Mucosa of descending colon (tissue), 3 donors: ENCODE measurements at places on chromosomes 11 and 22.

- no peak for DNase-seq
Observed at GRCh38 chr11:61645179-61645868, 34.9 kb upstream of the DAGLA start.

DNA sequence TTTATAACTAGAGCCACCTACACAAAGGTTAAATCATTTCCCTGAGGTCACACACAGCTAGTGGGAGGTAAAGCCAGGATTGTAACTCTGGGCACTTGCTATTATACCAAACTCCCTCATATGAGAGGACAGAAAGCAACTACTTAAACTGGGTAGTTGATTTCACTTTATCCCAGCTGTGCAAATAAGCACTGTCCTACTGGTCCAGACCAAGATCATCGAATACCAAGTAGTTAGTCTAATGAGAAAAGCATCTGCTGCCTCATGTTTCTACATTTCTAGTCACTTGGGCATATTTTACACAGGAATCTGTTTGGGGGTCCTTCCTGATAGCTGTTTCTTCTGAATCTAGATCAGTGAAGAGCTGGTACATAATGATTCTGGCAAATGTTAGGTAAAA, 178.6 kb upstream of the NARS2 start:
- DNase-seq: no peak

GRCh38 chr11:18772211-18772610, 19.4 kb downstream of the PTPN5 start:
- DNase-seq: no peak

GRCh38 chr11:122668562-122669090, 13.1 kb downstream of the UBASH3B start:
- no peak for DNase-seq

DNA sequence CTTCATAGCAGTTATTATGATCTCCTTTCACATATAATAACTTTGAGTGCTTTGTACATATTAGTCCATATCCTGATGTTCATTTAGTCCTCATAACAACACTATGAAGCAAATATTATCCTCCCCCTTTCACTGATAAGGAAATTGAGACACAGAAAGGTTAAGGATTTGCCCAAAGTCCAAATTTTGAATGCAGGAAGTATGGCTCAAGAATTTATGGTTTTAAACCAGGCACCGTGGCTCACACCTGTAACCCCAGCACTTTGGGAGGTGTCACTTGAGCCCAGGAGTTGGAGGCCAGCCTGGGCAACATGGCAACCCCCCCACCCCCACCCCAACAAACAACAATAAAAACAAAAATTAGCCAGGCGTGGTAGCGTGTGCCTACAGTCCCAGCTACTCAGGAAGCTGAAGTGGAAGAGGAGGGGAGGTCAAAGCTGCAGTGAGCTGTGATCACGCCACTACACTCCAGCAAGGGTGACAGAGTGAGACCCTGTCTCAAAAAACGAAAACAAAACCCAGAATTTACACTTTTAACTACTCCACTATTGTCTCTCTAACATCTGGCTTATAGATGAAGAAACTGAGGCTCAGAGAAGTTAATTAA, 8.6 kb downstream of the CCDC34 start:
- DNase-seq: no peak

DNA sequence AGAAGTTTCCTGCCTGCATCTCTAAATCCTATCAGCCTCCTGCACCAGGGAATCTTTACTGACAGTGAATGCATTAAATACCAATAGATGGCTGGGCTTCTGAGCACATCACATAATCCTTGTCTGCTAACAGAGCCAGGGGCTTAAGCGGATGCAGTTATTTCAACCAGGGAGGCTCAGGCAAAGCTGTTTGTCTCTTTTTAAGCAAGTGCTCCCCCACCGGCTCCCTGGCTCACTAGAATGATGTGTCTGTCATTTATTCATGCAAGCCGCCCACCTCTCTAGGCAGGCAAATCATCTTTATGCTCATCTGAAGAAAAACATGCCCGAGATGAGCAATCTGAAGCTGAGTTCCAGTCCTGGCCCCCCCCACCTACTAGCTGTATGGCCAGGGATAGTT, 182.3 kb downstream of the TENM4 start:
- DNase-seq: no peak

GRCh38 chr11:73760135-73760678, 667 bp downstream of the RAB6A start:
- DNase-seq: peak; percentile 69

- DNase-seq: no peak
Observed at GRCh38 chr11:118180300-118180703, 3.9 kb upstream of the SCN2B start.

- DNase-seq: no peak
Observed at GRCh38 chr11:120532832-120533196, 21.3 kb downstream of the GRIK4 start.

DNA sequence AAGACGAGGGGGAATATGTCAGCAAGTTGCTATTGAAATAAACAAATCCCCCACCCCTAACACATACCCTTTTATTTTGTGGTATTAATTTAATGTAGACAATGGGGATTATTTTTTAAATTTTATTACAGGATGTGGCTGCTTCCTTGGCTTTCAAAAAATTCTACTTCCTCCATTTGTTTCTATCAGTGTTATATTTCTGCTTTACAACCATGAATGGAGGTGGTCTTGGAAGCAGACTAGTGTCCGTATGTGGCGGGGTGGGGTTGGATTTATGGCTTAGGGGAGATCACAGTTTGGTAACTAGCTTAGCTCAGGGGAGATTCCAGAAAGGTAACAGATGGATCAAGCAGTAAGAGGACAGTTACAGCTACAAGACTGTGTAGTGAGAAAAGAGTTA, 39.3 kb upstream of the PICALM start:
- no peak for DNase-seq

GRCh38 chr11:104957280-104957679, 11.1 kb downstream of the CASP4 start:
- DNase-seq: no peak

DNA sequence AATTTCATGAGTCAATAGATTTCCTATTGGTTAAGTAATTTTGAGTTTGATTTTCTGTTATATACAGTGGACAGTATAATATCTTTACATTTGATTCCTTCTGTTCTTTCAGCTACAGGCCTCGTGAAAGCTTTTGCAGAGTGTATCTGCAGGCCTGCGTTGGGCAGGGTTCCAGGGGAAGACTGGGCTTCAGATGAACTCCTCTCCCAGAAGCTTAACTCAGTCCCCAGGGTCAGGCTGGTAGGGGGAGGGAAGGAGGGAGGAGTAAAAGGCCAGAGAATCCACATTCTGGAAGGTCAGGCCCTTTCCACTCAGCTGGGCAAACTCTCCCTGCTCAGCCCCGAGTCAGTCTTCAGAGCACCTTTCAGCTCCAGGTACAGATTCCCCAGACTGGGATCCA, 100.4 kb upstream of the NECTIN1 start:
- no peak for DNase-seq

GRCh38 chr11:78370406-78371172, 47.0 kb downstream of the GAB2 start:
- DNase-seq: no peak

- peak; percentile 13 for DNase-seq
Observed at GRCh38 chr11:1092145-1092670, 17.5 kb downstream of the MUC2 start.

DNA sequence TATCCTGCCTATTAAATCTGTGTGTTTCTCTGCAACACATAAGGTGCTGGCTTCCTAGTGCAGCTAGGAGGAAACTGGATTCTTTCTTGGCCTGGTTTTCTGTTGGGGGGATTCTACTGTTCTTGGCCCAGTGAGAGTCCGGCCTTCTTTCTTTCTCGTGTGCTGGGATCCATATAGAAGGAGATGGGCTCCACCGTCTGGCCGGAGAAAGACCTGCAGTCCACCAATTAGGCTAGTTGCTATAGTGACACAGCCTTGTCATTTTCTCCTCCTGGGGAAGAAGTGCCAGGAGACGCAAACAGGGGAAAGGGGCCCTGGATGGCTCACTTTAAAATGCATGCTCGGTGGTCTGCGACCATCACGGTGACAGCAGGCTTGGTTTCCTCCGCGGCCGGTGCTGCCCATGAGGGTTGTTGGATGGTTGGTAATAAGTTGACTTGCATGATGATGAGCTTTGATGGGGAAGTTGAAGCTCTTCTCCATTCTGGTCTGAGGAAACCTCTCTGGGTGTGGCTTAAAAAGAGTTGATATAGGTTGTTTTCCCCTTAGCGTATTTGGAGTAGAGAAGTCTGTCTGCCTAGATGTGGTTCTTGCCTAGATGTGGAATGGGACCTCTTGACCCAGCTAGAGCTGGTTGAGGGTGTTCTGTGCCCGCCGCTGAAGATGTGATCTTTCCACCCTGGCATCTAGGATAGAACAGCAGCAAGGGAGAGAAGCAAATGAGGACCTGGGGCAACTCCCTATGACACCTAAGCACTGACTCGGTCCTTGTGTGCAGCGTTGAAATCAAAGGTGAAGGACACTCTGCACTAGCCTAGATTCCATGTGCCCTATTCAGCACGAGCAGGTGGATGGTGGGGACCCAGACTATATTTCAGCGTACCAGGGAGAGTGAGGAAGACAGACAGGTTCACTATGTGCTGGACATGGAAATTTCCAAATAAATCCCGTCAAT, 1335.0 kb downstream of the BRD1 start:
- DNase-seq: no peak

- DNase-seq: no peak
Observed at GRCh38 chr22:23059284-23059948, 10.9 kb upstream of the GNAZ start.

- no peak for DNase-seq
Observed at GRCh38 chr22:25668437-25668836, 73.6 kb upstream of the MYO18B start.

DNA sequence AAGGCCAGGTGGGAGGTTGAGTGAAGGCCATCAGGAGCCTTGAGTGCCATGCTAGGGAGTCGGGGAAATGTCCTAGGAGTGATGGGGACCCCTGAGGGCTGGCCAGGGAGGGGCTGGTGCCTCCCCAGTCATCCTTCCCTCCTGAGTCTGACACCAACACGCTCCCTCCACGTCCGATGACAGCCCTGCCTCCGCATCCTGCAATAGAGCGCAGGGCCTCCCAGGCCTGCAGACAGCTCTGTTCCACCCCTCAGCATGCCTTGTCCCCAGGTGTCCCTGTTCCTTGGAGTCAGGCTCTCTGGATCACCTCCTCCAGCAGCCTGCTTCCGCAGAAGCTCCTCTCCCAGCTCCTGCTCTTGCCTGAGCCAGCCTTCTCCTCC, 3.1 kb downstream of the RAC2 start:
- no peak for DNase-seq

- no peak for DNase-seq
Observed at GRCh38 chr22:17268501-17269223, 49.4 kb upstream of the ADA2 start.

DNA sequence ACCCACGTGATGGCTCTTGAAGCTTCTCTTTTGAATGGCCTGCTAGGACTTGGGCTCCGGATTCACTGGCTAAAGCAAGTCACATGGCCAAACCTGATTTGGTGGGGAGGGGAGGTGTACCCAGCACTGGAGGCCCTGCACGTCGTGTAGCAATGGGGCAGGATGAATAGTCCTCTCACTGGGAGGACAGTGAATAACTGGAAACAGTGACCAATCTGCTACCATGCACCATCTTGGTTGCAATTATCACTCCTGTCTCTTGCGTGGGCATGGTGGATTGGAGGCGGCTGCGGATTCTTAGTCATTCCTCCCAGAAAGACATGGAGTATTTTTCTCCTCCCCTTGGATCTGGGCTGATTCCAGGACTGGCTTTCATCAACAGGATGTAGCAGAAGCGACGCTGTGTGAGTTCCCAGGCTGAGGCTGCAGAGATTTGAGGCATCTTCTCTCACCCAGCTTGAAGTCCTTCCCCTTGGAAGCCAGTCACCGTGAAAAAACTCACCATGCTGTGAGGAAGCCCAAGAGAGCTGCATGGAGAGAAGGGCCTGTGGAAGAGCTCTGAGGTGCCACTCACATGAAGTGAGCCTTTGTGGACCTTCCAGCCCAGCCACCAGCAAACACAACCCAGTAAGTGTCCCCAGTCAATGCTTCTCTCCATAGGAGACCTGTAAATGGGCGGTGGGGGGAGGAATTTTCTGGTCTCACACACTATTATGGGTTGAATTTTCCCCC, 70.4 kb downstream of the IGLL1 start:
- DNase-seq: no peak

DNA sequence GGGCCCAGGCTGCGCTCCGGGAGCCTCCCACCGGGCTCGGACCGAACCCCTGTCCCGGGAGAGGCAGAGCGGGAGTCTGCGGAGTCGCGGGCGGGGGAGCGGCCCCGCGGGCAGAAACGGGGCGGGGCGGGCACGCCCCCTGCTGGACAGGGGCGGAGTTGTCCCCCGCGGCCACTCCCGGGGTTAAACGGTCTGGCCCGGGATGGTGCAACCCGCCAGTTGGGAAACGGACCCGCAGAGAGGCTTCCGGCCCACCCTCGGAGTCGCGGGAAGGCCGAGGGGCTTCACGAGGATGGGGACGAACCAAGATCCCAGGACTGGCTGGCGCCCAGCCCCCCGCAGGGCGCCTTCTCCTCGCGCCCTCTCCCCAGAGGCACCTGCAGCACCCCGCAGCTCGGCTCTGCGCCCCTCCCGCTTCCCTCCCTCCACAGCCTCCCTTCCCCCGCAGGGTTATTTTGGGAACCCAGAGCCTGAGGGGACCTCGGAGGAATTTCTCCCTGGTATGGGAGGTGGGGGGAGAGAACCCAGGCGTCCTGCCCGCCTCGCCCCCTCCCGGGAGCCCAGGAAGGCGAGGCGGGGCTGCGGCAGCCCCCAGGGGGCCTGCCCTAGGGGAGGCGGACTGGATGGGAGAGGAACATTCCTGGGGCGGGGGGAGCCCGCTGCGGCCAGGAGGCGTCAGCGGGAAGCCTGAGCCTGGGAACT, 902 bp downstream of the RASGRP2 start:
- peak; percentile 85 for DNase-seq

DNA sequence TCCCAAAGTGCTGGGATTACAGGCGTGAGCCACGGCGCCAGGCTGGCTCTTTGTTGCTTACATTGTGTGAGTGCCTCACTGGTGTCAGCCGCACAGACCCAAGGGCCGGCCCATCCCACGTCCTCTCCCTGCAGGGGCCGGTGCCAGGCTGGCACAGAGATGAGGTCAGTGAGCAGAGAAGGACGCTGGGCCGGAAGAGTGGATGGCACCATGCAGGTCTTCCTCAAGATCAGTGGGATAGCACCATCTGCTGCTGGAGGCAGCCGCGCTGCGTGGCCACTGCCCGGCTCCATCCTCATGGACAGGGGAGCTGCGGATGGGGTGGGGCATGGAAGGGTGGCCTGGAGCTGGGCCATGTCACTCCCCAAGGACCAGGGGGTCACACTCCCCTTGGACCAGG, 22.0 kb upstream of the FGF4 start:
- no peak for DNase-seq

DNA sequence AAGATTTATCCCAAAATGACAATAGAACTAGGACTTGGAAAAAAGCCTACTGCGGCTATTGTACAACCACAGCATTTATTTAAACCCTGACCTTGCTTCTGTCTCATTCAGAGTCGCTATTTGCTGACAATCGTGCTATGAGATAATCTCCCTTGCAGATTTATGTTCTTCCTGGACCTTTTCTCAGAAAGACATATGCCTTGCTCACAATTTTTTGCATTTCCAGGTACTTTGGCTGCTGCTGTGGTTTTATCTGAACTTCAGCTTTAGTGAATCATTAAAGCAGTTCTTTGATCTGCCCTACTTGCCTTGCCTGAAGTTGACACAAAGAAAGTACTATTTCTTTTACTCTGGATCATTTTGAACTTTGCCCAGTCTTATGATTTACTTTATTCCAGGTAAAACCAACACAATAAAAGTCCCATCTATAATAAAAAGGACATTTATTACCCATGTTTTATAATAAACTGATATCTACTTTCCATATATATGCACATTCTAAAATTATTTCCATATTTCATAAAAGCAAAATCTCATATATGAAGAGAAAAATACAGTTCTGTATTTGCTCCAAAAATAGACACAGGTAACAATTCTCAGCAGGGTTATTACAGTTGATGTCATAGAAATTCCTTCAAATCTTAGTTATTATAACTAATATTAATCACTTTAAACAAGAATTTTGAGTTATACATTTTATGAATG, 63.4 kb upstream of the CARD18 start:
- no peak for DNase-seq
